Vagina (tissue), 2 donors: ENCODE measurements at places on chromosomes 1 and 21.

DNA sequence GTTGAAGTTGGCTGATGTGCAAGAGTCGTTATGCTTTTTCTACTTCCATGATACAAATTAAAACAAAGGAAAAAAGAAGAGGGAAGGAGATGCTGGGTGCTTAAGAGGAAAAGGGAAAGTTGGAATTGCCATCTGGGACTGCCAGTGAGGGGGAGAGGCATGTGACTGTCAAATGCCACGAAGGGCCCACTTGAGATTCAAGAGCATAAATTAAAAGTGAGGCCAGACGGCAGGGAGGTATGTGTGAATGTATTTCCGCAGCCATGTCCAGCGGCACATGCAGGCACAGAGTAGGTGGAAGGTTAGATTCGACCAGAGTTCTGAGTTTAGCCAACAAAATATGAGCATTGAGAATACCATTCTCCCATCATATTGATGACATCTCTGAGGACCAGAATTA is 32.0 kb downstream of the NFASC start:
- no peak for DNase-seq

- DNase-seq: no peak
These were observed 108.8 kb downstream of the NPHP4 start for GRCh38 chr1:5883129-5884048.

DNA sequence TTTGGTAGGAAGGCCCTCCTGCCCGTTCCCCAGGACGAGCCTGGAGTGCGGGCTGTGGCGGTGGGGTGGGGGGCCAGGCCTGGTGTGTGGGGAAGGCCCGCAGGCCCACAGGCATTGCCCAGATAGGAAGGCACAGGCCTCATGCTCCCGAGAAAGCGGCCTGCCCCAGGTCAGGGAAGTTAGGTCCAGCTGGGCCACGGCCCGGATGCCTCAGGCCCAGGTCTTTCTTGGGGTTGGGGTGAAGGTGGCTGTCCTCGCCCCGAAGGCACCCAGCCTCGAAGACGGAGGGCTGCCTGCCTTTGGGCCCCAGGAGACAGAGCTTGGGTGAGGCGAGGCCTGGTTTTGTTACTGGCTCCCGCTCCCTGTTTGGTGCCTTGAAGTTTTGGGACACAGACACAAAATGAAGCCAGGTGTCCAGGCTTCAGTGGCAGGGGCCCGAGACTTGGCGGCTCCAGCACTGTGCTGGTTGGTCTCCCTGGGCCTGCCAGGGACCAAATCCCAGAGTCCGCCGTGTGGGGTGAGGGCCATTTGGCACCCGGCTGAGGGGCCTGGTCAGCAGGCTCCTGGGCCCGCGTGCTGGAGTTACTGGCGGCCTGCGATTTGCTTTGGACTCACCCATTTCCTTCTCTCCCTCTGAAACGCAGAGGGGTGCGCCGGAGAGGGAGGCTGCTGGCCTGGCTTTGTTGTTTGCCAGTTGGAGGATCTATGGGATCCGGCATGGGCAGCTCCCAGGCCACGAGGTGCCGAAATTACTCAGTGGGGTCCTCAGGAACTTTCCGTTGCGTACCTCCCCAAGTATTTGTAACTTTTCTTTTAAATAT is 2.0 kb downstream of the SKI start:
- no peak for DNase-seq

DNA sequence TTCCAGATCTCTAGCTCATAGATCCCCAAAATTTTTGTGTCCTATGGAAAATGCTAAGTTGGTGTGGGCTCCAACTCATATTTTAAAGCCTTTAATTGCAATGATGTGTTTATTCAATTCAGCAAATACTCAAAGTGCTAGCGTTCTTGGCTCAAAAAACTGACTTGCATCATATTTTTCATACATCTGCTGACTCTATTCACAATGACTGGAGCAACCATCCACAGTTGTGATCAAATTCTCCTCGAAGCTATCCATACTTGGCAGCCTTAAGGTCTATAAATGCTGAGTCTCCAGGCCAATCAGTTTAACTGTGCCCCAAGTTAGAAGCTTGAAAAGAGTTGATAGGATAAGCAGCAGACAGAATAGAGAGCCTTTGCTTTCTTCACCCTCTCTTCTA is 2.9 kb upstream of the ATP1A1 start:
- no peak for DNase-seq

DNA sequence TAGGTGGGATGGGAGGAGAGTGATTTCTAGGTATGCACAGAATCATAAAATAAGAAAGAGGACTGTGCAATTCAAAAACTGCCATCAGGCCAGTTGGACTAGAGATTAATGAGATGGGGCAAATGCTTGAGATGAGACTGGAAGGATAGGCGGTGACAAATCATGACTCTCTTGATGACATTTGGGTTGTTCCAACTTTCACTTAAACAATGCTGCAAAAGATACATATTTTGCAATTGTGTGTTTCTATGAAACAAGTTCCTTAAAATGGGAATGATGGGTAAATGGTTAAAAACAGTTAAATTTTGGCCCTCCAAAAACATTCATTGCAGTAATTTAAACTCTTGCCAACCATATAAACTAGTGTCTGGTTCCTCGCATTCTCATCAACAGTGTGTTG is 55.2 kb downstream of the RNASEL start:
- no peak for DNase-seq

DNA sequence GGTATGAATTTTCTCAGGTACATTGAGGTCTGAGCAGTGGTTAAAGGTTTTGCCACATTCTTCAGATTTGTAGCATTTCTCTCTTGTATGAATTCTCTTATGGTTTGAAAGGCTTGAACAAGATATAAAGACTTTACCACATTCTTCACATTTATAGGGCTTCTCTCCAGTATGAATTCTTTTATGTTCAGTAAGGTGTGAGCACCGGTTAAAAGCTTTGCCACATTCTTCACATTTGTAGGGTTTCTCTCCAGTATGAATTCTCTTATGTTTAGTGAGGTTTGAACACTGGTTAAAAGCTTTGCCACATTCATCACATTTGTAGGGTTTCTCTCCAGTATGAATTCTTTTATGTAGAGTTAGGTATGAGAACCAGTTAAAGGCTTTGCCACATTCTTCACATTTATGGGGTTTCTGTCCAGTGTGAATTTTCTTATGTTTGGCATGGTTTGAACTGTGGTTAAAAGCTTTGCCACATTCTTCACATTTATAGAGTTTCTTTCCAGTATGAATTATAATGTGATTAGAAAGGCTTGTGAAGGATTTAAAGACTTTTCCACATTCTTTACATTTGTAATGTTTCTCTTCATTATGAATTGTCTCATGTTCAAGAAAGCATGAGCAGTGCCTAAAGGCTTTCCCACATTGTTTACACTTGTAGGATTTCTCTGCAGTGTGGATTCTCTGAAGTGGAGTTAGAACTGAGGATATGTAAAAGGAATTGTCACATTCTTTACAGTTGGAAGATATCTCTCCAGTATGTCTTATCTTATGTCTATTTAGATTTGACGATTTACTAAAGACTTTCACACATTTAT is 18.4 kb upstream of the ZNF124 start:
- no peak for DNase-seq

- DNase-seq: no peak
These were observed 64.6 kb downstream of the TRIM11 start for GRCh38 chr1:228341814-228342626.

- no peak for DNase-seq
These were observed 37.4 kb upstream of the DISP1 start for GRCh38 chr1:222777463-222777862.

DNA sequence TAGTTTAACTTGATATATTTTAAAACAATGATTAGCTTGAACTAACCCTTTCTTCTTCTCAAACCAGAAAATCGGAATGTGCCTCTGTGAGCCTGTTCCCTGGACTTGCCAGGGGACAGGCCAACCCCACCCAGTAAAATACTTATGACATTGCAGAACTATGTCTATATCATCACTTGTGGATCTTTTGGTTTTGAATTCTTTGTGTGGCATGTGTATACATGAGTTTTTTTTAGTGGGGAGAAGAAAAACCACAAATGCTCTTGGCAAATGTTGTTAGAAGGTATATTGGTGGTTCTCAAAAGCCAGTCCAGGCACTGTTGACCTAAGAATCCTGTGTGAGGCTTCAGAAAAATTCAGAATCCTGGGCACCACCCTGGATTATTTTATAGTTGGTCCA is 347.4 kb downstream of the SIPA1L2 start:
- DNase-seq: no peak

- no peak for DNase-seq
These were observed 64.3 kb downstream of the CAMSAP2 start for GRCh38 chr1:200802865-200803512.

- no peak for DNase-seq
These were observed 41.5 kb downstream of the NCAM2 start for GRCh38 chr21:21039624-21040170.

DNA sequence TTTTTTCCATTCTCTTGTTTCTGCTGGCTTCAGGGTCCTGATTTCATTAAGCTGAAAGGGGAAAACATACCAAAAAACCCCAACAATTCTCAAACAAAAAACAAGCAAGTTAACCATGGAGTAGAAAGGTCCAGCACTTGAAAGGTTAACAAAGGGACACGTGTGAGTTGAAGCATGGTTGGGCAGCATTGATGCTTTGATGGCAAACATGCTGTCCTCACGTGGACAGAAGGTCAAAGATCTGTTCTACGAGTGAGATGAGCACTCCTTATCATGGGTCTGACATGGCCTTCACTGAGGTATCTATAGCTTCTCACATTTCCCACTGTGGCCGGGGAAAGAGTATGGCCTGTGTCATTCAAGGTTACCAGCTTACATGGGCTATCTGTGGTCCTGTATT is 394.9 kb downstream of the HHAT start:
- DNase-seq: no peak

DNA sequence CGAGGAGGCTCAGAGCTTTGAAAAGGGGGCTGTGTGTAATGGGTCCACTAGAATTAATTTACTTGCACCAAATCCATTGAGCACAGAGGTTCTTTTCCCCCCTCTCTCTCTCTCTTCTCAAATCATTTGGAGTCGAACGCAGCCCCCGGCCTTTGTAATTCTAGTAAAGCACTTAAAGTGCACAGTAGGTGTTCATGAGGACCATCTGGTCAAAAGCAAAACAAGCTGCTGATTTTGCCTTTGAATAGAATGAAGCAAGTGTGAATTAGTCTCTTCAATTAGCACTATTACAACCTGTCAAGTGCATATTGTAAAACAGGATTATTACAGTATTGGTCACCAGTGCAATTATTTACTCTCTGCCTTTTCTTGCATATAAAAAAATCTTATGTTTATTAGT is 259.9 kb downstream of the FAF1 start:
- DNase-seq: no peak

DNA sequence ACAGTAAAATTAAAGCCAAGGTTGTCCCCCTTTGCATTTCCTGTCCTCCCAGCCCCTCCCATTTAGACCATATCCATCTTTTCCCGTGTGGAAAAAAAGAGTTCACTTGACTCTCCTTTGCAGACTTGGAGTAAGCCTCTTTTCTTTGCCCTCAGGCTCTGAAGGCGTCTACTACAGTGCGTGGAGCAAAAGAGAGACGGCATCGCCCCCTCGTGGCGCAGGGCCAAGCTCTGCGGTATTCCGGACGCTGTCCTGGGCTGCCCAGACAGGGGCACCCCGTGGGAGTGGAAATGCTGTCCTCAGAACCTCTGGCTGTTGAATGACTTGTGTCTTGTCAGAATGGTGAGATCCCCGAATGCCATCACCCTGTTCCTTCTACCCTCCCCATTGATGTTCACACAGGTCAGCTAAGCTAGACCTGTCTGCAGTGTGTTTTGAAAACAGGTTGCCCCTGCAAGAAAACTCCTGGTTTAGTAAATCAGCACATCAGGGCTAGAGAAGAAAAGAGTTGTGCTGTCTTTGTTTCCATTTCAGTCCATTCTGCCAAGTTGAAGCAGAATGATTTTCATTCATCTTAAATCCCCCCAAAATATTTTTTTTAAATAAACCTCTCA is 12.3 kb upstream of the GJA8 start:
- DNase-seq: no peak

DNA sequence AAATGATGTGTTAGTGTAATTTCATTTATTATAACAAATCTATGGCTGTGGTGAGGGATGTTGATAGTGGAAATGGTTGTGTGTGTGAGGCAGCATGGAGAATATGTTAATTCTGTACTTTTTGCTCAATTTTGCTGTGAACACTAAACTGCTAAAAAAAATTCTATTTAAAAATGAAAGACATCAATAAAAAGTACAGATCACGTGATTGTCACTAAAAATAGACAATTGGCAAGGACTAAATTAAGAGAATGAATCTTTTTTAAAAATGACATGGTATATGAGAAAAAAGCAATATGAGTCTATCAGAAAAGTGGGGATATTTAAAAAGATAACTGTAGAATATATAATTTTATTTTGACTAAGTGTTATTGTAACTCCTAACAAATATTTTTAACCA is 15.7 kb upstream of the PIGK start:
- no peak for DNase-seq

- DNase-seq: no peak
These were observed 20.3 kb downstream of the RXRG start for GRCh38 chr1:165424454-165425216.

DNA sequence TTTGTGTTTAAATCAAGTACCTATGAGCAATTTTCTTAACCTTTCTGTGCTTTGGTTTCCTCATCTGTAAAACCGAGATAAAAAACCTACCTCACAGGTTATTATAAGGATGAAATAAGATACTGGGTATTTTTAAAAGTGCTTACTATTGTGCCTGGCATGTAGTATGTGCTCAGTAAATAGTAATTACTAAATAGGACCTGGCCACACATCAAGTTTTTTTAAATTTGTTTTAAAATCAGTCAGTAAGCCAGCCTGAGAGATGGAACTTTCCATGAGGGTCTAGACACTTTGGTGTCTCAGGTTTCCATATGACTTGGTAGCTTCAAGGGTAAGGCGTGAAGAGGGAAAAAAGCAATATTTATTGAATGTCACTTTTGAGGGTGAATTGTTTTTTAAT is 7.0 kb upstream of the ATF3 start:
- no peak for DNase-seq

GRCh38 chr1:180213401-180214170 is 16.5 kb upstream of the LHX4 start:
- no peak for DNase-seq

GRCh38 chr1:240111558-240111957 is 19.9 kb downstream of the FMN2 start:
- no peak for DNase-seq

DNA sequence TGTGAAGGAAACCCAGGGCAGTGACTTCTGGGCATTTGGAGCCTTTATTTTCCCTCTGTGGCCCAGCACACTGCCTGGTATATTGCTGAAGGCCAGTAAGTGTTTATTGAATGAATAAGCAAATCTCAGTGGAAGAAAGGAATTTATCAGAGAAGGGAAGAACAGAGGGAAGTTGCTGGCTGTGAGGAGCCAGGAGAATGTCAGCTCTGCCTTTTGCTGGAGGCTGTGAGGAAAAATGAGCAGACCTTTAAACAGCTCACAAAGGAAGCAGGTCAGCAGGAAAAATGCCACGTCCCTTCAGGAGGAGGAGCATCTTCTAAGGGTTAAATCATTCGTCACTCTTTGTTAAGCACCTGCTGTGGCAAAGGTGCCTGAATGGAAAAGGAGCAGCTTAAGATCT is 75.9 kb downstream of the GIPC2 start:
- DNase-seq: no peak

DNA sequence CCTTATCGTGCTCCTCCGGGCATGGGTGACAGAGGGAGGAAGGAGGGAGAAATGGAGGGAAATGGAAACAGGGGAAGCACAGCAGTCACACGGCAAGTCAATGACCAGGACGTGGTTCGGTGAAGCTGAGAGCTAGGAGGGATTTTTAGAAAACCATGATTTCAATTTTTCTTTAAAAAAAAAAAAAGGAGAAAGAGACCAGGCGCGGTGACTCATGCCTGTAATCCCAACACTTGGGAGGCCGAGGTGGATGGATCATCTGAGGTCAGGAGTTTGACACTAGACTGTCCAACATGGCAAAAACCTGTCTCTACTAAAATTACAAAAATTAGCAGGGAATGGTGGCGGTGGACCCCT is 776 bp upstream of the TNFRSF9 start:
- no peak for DNase-seq
